Activated T-cell treated with anti-CD3 and anti-CD28 coated beads, Interleukin-2, amount 50 U/mL, for 72 hours (primary cell): ENCODE measurements at places on chromosomes 6 and 20.

- H3K4me3 ChIP-seq = no peak overlapping the region
- H3K27ac ChIP-seq = no peak overlapping the region
- peaks cover 49% of the 10 kb centered on the region for H3K27me3 ChIP-seq
- no peak for DNase-seq
Observed at GRCh38 chr6:2578767-2579166, 172.0 kb downstream of the MYLK4 start.

DNA sequence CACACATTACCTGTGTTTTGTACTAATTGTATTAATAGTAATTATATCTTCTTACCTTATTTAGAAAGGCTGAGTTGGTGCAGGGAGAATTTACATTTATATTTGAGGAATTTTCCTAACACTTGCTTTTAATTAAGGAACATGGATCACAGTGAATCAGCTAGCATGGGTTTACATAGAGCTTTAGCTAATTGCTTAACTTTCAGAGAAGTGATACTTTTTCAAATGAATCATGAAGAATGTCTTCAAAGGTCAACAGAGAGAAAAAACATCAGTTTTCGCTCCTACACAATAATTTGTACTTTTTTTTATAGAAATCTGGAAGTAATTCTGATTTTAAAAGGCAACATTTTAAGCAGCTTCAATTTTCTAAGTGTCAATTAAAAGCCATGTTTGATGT lies 195.0 kb upstream of the HEY2 start:
- no peaks in the 10 kb centered on the region for H3K36me3 ChIP-seq
- H3K27me3 ChIP-seq = peaks cover 14% of the 10 kb centered on the region
- no peak overlapping the region for H3K4me3 ChIP-seq
- no peaks in the 10 kb centered on the region for H3K4me1 ChIP-seq
- H3K27ac ChIP-seq = no peak overlapping the region
- DNase-seq = no peak

DNA sequence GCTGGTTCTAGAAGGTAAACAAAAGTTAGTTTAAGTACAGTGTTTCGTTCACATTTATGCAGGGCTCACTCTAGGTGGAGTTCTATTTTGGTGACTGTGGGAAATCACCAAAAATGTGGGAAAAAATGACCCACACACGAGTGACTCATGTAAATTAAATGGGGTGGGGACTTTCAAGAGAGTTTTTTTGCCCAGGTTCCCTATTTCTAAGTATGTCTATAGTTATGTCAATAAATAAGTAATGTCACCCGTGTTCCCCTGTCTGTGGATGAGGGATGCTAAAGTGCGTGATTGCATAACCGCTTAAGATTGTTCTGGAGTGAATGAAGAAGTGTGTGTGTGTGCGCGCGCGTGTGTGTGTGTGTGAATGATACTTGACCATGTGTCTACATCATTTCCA lies 69.1 kb downstream of the MYB start:
- H3K4me1 ChIP-seq = peaks cover 9% of the 10 kb centered on the region
- no peaks in the 10 kb centered on the region for H3K36me3 ChIP-seq
- H3K27me3 ChIP-seq = peaks cover 5% of the 10 kb centered on the region
- DNase-seq = no peak

DNA sequence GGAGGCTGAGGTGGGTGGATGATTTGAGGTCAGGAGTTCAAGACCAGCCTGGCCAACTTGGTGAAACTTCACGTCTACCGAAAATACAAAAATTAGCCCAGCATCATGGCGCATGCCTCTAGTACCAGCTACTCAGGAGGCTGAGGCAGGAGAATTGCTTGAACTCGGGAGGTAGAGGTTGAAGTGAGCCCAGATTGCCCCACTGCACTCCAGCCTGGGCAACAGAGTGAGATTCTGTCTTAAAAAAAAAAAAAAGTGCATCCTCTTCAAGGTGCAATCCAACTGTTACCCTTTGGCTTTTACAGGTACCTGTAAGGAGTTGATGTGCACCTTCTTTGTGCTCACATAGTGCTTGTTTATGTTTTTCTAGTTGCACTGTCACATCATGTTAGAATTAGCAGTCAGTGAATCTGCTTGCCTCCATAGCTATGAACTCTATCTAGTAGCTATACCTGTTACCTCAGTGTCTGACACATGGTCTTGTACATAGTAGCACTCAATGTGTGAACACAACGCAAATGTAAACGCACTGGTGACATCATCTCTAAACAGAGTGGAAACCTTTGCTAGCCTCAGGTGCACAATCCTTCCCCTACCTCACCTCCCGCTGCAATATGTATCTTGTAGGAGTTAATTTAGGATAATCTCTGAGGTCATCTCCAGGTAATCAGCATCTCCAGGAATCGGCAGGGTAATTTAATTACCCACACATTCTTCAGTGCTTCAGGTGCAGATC lies 9.7 kb downstream of the MSH5 start:
- no peak for DNase-seq
- no peak overlapping the region for H3K4me3 ChIP-seq
- H3K4me1 ChIP-seq = peaks cover 5% of the 10 kb centered on the region
- peaks cover 9% of the 10 kb centered on the region for H3K36me3 ChIP-seq
- no peaks in the 10 kb centered on the region for H3K27me3 ChIP-seq
- H3K27ac ChIP-seq = no peak overlapping the region

GRCh38 chr6:168147205-168147738 lies 68.3 kb upstream of the FRMD1 start:
- H3K36me3 ChIP-seq = no peaks in the 10 kb centered on the region
- peaks cover 21% of the 10 kb centered on the region for H3K27me3 ChIP-seq
- H3K4me1 ChIP-seq = no peaks in the 10 kb centered on the region

- H3K36me3 ChIP-seq = peaks cover 7% of the 10 kb centered on the region
- peaks cover 19% of the 10 kb centered on the region for H3K4me1 ChIP-seq
- H3K27ac ChIP-seq = no peak overlapping the region
- DNase-seq = no peak
Observed at GRCh38 chr6:161021998-161022743, 30.6 kb downstream of the MAP3K4 start.

- no peak for DNase-seq
- H3K36me3 ChIP-seq = no peaks in the 10 kb centered on the region
- H3K4me1 ChIP-seq = no peaks in the 10 kb centered on the region
- peaks cover 9% of the 10 kb centered on the region for H3K27me3 ChIP-seq
- no peak overlapping the region for H3K27ac ChIP-seq
Observed at GRCh38 chr20:51757226-51757625, 11.0 kb downstream of the ATP9A start.

DNA sequence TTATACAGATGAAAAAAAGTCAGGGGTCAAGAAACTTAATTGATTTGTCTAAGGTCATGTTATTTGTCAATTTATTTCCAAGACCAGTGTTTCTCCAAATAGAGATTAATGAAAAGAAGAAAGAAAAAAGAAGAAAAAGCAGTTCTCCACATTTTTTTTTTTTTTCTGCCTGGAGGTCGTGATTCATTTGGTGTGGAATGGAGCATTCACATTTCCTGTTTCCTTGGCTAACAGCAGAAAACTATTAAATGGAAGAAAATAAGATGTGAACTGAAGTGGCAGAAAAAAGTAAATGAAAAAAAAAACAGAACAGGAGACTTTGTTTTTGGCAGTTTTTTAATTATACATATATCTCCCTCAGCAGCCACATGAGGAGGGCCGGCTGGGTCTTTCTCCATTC lies 470.8 kb upstream of the ZNF337 start:
- no peak for DNase-seq
- H3K27me3 ChIP-seq = no peaks in the 10 kb centered on the region
- H3K4me1 ChIP-seq = no peaks in the 10 kb centered on the region
- no peak overlapping the region for H3K4me3 ChIP-seq

DNA sequence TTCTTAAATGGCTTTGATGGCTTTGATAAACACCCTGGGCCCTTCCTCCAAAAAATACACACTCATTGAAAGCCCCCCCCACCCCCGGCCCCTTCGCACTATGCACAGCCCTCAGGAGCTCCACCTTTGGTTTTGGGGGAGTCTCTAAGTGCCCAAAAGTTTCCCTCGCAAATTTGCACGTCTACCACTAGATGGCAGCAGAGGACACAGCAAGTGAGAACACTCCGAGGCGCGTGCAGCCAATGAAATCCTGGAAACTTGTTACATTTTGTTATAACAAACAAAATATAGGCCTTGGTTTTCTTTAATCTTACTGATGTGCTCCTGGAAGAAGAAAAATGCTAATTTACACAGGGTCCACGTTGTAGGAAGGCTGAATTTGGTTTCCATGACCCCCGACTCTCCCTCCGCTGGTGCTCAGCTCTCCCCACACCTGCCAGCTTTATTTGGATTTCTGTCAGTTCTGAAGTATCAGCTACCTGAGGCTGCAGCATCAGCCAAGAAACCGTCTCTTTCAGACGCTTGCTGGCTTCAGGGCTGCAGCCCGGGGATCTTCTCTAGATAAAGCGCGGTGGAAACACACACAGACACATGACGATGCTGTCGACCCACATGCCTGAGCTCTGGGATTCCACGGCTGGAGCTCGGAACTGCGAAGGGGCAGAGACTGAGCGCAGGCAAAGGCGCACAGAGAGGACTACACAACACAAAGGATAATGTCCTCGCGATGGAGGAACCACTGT lies 148.3 kb upstream of the RPS6KA2 start:
- H3K4me1 ChIP-seq = peaks cover 5% of the 10 kb centered on the region
- H3K4me3 ChIP-seq = no peak overlapping the region
- peak; percentile 52 for DNase-seq
- H3K36me3 ChIP-seq = no peaks in the 10 kb centered on the region

GRCh38 chr6:112286010-112286409 lies 31.6 kb upstream of the LAMA4 start:
- no peaks in the 10 kb centered on the region for H3K36me3 ChIP-seq
- H3K27ac ChIP-seq = no peak overlapping the region
- peak; percentile 77 for DNase-seq
- peaks cover 37% of the 10 kb centered on the region for H3K4me1 ChIP-seq

- H3K27ac ChIP-seq = peak overlapping the region; percentile 11
- H3K36me3 ChIP-seq = no peaks in the 10 kb centered on the region
- no peaks in the 10 kb centered on the region for H3K27me3 ChIP-seq
Observed at GRCh38 chr6:25016014-25016720, 80.4 kb upstream of the RIPOR2 start.

GRCh38 chr6:105363100-105363754 lies 39.7 kb downstream of the PREP start:
- no peak overlapping the region for H3K27ac ChIP-seq
- no peak overlapping the region for H3K4me3 ChIP-seq
- peaks cover 12% of the 10 kb centered on the region for H3K4me1 ChIP-seq
- DNase-seq = no peak
- peaks cover 12% of the 10 kb centered on the region for H3K36me3 ChIP-seq
- no peaks in the 10 kb centered on the region for H3K27me3 ChIP-seq

DNA sequence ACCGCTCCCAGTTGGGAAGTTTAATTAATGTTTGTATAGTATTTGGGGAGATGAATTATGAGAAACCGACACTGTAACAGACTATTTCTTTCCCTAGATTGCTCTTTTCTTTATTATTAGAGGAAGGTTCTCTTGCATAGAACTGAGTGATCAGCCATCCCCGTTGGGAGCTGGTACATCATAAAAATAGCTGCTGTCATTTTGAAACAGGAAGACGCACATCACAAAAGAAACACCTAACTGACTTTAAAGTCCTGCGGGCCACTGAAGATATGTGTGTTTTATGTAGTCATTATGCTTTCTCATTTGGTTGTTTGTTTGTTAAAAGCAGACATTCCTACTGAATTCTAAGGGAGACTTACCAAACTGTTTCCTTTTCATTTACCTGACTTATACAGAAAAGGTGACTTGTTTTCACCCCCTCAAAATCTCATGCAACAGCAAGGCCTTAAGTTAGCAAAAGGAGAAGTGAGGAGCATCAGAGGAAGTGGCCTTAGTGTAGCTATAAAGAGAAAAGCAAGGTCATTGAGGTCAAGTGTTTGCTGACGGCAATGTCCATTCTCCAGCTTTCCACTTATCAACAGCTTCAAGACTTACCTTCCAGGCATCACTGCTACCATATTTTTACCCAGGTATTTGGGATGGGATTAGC lies 91.0 kb downstream of the PKHD1 start:
- no peak overlapping the region for H3K27ac ChIP-seq
- no peaks in the 10 kb centered on the region for H3K36me3 ChIP-seq
- H3K4me3 ChIP-seq = no peak overlapping the region
- peaks cover 24% of the 10 kb centered on the region for H3K27me3 ChIP-seq
- no peaks in the 10 kb centered on the region for H3K4me1 ChIP-seq
- DNase-seq = no peak

DNA sequence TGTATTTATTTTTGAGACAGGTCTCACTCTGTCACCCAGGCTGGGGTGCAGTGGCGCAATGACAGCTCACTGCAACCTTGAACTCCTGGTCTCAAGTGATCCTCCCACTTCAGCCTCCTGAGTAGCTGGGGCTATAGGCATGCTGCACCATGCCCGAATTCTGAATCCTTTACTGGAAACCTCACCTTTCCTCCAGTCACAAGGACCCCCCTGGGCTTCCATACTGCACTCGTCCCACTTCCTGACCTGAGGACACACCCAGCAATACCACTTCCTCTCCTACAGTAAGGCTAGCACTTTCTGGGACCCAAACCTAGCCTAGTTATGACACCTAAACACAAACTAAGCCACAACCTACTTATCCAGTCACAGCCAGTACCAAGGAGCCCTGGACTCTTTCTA lies 68.2 kb downstream of the FAM217A start:
- H3K4me1 ChIP-seq = peaks cover 64% of the 10 kb centered on the region
- peak overlapping the region; percentile 60 for H3K4me3 ChIP-seq
- peaks cover 9% of the 10 kb centered on the region for H3K36me3 ChIP-seq
- DNase-seq = peak; percentile 14
- H3K27ac ChIP-seq = peak overlapping the region; percentile 10
- no peaks in the 10 kb centered on the region for H3K27me3 ChIP-seq

DNA sequence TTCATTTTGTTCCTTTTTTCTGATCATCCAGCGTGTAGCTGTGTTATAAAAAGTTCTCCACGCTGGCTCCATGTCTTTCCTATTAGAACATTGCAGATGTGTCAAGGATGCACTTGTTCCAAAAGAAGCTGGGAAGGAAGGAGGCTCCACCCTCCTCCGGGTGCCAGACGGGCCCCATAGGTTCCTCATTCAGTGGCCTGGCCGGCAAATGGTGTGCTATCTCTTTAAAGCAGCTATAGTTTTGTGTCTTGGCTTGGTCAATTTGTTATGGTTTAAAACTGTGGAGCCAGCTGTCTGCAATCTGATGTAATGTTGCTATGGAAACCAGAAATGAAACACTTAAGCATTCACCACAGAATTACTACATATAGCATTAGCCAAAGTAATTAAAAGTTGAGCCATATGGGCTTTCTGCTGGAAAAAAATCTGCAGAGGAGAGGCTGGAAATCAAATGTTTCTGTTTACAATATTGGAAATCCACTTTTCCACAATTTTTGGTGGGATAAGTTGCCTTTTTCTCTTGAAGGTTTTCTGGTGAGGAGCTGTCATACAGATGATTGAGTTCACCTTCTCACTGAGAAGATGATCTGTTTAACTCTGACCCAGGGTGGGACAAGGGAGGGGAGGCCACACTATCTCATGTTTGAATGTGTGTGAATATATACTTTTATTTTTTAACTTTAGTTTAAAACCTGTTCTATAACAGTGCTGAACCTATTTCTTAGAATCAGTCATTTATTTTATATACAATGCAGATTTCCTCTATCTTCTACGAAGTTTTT lies 167.4 kb downstream of the SASH1 start:
- H3K4me1 ChIP-seq = no peaks in the 10 kb centered on the region
- no peaks in the 10 kb centered on the region for H3K36me3 ChIP-seq
- no peak overlapping the region for H3K4me3 ChIP-seq
- H3K27me3 ChIP-seq = peaks cover 39% of the 10 kb centered on the region
- DNase-seq = no peak

- DNase-seq = no peak
- no peak overlapping the region for H3K27ac ChIP-seq
- H3K4me3 ChIP-seq = no peak overlapping the region
- H3K27me3 ChIP-seq = no peaks in the 10 kb centered on the region
- no peaks in the 10 kb centered on the region for H3K4me1 ChIP-seq
Observed at GRCh38 chr20:13549451-13549850, 89.3 kb downstream of the TASP1 start.
